HFFc6 (cell line): ENCODE measurements at places on chromosomes 5 and 9.

GRCh38 chr5:142425286-142426065, 100.7 kb upstream of the SPRY4 start:
- no peak for DNase-seq

DNA sequence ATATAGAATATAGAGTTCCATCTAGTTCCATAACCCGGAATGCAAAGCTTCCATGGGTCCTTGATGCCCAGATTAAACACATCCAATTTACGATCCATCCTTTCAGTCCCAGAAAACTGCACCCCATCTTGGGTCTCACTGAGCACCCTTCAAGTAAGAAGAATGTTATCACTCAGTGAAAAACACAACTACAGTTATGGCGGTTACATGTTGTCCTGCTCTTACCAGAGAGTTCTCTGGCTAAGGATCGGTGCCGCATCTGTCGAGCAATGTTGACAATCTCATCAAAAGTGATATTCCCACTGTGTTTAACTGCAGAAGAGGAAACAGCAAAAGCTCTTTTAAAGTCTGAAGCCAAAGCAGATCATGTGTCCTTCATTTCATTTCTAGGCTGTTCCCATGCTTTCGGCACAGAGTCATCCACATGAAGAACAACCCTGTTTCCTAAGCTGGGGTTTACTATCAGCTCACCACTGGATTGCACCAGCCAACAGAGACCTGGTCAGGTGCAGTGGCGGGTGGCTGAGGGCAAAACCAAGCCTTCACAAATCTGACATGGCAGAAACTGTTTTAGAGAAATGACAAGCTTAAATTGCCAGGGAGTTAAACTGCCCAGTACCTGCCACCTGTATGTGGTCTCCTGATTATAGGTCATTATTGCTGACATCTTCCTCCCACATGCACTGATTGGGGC, 2.9 kb downstream of the RPL12 start:
- no peak for DNase-seq

DNA sequence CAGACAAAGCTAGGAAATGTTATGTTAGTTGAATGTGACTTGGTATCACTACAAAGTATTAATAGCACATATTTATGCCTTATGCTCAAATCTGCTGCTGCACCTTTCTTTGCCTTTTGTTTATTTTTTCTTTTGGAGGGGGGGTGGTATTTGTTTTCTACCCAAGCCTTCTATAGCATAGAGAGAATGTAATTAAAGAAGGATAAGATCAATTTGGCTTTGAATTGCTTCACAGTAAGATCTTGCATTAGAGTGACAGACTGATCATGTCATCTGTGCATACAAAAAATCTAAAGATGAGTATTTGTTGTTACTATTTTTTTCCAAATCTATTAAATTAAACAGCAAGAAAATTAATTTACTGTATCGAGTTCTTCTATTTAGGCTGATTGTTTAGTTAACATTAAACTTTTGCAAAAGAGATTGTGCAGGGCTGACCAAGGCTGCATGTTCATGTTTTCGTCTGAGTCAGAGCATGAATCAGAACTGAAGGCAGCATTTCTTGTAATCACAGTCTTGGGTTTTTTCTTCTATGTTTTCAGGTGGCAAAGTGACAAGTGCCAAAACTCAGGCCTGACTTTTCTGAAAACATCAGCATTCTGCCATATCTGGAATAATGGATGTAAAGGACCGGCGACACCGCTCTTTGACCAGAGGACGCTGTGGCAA, 1007.1 kb upstream of the WWC1 start:
- DNase-seq, result no peak

DNA sequence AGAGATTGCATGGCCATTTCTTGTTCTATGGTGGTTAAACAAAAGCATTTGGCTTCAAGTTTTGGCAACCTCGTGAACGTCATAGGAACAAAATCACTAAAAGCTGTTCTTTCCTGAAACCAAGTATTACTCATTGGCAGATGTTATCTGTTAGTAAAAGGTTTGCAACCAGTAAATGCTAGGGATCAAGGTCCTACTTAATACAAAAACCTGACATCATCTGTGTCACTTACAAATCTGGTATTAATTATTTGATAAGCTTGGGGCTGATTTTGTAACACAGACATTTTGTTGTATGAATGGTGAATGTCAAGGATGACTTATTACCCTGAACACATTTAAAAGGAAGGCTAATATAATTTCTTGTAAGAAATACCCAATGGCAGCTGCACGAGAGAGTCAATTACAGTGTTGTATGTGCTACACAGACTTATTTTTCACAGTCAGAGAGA, 486.4 kb upstream of the ZNF608 start:
- peak; percentile 74 for DNase-seq

GRCh38 chr5:33203931-33204330, 236.8 kb upstream of the TARS1 start:
- DNase-seq, result no peak

- peak; percentile 84 for DNase-seq
These were observed 339.4 kb downstream of the PRELID2 start for GRCh38 chr5:145495741-145496140.

DNA sequence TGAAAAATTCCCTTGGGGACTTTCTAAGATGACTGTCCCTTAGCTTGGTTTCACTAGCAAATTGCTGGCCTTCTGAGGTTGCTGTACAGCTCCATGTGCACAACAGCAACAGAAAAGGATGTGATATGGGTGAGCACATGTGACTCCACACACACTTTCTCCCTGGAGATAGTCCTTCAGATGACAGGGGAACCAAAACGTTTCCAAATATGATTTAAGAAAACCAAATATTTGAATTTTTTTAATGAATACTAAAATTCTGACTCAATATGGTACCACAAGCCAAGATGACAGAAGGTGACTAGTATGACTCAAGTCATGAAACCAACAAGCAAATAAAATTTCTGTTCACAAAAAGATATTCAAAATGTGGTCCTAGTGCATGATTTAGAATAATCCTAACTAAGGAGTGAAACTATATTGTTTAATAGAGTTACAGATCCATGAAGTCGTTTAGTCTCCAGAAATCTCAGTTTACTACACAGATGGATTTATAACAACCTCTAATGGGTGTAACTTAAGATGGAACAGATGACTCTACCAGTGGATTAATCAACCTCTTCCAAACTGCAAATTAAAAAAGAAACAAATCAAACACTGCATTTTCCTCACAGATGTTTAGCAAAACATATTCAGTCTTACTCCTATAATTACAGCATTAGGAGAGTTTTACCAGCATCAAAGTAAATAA, 144.8 kb upstream of the PIK3R1 start:
- DNase-seq, result no peak

DNA sequence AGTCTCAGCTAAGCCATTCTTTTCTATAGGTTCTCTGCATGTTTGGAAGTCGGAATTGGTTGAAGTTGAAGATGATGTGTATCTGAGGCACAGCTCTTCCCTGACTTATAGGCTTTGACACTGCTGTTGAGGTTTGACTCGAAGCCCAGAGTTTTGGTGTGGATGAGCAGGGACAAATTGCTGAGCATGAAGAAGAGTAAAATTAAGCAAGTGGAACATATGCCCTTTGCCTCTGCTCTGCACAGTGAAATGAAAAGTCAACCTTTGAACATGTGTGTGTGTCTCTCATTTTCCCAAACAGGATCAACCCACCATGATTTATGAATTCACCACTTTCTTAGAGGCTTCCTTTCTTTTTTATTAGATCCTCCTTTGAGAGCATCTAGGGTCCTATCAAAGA, 8.5 kb downstream of the HMHB1 start:
- DNase-seq, result no peak

DNA sequence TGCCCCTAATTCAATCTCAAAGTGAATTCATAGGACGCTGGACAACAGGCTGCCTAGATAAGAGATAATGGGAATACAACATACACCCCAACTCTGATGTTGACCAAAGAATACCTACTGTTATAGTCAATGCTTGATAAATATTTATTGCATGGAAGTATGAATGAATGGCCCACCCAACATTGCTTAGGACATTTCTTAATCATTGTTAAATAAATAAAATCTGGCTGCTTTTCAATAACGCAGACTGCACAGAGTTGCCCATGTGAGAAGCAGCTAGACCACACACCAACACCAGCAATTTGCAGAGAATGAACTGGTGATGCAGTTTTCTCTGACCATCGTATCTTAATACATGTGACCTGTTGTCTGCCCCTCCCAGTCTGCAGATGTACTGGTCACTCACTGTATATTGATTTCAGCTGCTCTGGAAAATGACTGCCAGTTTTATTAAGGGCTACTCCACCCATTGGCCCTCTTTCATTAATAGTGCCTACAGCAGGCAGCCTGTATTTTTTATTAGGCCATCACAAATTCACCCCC, 236.2 kb upstream of the WWC1 start:
- no peak for DNase-seq

DNA sequence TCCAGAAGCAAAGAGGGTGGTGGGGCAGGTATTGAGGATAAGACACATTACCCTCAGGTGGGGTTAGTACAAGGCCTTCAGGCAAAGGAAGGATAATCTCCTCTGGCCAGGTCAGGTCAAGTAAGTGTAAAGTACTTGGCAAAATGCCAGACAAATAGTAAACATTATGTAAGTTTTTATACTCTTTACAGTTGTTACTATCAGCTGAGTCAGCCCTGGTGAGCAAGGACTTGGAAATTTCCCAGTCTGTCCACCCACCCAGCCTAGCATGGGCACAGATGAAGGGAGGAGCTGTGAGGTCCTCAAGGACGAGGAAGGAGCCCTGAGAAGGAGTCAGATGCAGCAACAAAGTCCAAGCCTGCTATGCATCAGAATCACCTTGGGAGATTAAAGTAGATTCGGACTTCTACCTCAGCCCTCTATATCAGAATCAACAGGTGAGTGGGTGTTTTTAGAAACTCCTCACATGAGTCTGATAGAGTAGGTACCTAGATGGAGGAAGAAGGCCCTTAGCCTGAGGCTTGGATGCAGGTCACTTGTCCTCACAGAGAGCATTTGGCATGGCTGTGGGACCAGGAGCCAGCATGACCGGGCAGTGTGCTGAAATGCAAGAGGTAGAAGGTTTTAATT, 50.2 kb upstream of the BARX1 start:
- no peak for DNase-seq

- peak; percentile 79 for DNase-seq
These were observed 40.0 kb upstream of the SMC5 start for GRCh38 chr9:70218767-70219166.

GRCh38 chr9:33860200-33860871, 43.4 kb downstream of the UBE2R2 start:
- no peak for DNase-seq

GRCh38 chr5:148951612-148952011, 111.2 kb downstream of the SH3TC2 start:
- no peak for DNase-seq

GRCh38 chr9:112925058-112925641, 34.5 kb upstream of the SLC46A2 start:
- peak; percentile 13 for DNase-seq

DNA sequence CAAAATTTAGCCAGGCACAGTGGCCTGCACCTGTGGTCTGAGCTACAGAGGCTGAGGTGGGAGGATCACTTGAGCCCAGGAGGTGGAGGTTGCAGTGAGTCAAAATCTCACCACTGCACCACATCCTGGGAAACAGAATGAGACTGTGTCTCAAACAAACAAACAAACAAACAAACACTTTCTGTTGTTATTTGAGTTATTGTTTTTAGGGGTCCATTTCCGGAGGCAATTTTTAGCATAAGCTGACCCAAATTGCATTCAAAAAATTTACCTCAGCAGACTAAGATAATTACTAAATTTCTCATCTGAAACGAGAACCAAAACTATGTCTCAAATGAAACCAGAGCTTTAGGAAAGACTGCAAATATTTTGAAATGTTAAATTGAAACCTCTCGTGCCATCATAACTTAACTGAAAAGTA, 1485.1 kb downstream of the EFNA5 start:
- no peak for DNase-seq

DNA sequence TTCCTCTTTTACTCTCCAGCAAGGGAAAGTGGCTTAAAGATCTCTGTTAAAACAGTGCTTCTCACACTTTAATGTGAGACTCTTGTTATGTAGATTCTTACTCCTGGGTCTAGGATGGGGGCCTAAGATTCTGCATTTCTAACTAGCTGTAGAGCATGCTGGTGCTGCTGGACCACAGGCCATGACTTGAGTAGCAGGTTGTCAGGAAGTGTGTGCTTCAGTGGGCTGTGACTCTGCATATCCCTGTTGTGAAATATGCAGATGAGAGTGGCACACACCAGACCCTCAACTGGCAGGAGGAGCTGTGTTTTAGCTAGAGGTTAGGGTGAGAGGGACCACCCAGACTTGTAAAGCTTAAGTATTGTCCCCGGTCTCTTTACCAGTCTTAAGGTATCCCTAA, 191.1 kb upstream of the DMRT1 start:
- no peak for DNase-seq

DNA sequence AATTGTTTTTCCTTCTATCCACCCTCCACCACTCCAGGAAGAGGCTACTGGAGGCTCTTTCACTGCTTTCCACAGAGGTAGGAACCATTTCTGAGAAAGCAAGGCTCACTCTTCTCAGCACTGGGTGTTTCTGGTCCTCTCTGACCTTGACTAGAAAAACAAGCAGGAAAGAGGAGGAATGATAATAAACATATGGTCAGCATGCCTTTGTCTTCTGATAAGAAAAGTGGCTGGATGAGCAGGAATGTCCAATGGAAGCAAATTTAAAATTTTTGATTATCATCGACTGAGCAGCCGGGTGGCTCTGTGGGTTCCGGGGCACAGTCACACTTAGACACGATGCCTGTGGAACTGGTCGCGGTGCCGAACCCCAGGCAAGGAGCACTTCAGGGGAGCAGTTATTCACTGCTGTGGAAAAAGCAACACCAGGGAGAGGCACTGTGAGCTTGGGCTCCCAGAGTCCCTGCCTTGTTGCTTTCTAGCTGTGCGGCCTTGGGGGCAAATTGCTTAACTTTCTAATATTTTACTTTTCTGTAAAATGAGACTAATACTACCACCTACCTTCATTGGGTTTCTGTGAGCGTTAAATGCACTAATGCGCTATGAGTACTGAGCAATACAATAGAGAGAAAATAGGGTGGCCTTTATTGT, 157.0 kb upstream of the LHFPL2 start:
- DNase-seq, result no peak

DNA sequence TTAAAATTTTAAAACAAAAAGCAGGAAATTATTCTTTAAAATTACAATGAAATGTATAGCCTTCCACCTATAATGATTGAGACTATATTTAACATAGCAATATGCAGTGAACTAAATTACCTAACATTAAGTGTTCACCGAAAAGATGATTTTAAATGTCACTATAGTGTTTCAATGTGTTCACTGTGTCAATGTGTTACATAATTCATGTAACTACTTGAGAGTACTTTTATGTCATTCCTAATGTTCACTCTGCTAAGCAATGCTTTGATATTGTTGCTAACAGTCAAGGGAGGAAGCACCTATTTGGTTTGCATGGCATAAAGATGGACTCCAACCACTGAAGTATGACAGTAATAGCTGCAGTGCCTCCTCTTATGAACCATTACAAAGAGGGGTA, 629.8 kb upstream of the C9orf72 start:
- DNase-seq, result no peak

GRCh38 chr9:131037335-131038255, 28.6 kb downstream of the LAMC3 start:
- peak; percentile 36 for DNase-seq

- DNase-seq, result no peak
These were observed 179.7 kb upstream of the HAPLN1 start for GRCh38 chr5:83900306-83900705.

GRCh38 chr9:7169717-7170389, 412.1 kb downstream of the KDM4C start:
- no peak for DNase-seq

- peak; percentile 8 for DNase-seq
These were observed 117.7 kb downstream of the MARCHF3 start for GRCh38 chr5:126912616-126913200.
